ENCODE measurements at places on chromosomes 5 and 9.

DNA sequence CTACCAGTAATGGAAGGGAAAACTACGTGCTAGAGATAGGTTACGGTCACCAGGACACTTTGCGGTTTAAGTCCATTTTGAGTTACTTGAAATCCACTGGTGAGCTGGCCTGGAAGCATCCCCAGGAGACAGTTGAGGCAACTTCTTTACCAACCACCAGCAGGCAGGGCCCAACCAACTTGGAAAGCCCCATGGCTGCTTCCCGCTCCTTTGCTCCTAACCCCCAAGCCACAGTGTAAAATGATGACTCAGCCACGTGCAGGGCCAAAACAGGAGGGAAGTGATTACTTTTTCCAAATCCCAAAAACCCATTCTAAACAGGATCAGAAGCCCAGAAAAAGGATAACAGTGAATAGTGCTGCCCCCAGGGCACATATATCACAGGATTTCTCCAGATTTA is 87.4 kb downstream of the PAX5 start:
- DNase-seq = no peak

DNA sequence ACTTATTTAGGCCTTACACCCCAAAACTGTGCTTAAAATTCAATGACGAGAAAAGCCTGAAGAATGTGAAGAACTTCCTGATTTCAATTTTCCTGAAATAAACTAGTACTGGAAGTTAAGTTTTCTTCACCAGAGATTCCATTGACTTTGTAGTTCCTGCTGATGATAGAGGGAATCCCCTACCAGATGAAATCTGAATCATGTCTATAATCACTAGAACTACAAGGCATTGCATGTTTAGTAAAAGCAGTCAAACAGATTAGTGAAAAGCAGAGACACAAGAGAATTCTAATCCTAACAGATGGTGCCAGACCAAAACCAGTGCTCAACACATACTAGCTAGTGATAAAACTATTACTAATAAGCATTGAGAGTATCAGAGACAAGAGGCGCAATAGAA is 130.0 kb downstream of the PDE4D start:
- DNase-seq = no peak

- no peak for DNase-seq
These were observed 53.3 kb downstream of the IL33 start for GRCh38 chr9:6268826-6269397.

DNA sequence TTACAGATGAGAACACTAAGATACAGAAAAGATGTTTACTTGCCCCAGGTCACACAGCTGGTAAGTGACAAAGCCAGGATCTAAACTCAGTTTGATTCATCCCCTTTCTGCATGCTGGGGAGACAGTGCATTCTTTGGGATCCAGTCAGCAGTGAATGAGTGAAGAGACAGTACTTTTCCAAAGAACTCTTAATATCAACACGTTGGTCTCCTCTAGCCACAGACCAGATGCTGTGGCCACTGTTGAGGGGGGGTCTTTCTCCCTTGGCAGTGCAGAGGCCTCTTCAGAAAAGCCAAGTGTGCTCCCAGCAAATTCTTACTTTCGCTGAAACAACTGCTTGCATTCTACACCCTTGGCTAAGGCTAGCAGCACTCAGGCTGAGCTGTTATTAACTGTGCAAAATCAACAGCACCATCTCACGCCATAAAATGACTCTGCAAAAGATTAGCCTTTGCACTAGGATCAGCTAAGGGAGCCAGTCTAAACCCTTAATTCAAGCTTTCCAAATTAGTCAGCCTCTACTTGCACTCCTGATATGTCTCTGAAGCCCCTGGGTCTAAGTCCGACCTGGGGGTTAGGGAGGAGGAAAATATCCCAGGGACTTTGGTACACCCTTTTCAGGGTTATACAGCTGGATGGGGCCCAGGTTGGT is 4.8 kb upstream of the TMEM171 start:
- DNase-seq = no peak

All from GF-D8 (cell line).